ENCODE measurements at places on chromosomes 5 and 9.

DNA sequence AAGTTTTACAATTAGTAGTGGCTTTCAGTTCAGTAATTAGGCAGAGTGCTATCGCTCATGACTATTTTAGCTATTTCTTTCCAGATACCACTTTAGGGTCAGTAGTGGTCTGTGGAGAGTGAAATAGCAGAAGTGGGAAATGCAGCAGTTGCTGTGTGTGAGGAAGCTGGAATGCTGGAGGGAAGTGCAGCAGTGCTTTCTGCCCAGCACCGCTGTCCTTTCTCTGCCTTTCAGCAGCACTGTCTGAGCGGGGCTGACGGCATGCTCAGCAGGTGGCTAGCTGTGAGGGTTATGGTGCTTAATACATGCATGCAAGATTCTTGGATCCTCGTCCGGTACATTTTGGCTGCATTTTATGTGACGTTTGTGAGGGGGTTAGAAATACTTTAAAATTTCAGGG is 213.9 kb downstream of the PBX3 start:
- DNase-seq, result no peak

GRCh38 chr5:81314581-81314980 is 13.2 kb downstream of the ZCCHC9 start:
- no peak for DNase-seq

DNA sequence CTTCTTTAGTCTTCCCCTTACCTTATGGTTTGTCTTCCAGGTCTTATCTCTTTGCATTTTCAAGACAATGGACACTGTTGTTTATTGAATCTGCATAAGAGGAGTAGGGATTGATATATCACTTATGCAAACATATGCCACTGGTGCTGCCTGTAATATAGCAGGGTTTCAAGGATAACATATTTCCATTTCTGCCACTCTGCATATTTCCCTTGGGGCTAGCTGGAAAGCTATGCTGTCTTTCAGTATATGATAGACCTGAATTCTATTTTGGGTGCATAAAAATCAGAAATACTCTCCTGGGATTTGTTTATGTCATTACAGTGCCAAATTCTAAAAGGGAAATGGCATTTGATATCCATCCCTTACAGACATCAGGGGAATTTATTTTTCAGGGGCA is 400.2 kb downstream of the TLR4 start:
- DNase-seq, result no peak

GRCh38 chr5:95655575-95655974 is 9.0 kb downstream of the RFESD start:
- DNase-seq, result no peak

GRCh38 chr9:16832101-16832500 is 38.4 kb downstream of the BNC2 start:
- no peak for DNase-seq

GRCh38 chr5:14734396-14734795 is 69.9 kb downstream of the OTULIN start:
- no peak for DNase-seq

DNA sequence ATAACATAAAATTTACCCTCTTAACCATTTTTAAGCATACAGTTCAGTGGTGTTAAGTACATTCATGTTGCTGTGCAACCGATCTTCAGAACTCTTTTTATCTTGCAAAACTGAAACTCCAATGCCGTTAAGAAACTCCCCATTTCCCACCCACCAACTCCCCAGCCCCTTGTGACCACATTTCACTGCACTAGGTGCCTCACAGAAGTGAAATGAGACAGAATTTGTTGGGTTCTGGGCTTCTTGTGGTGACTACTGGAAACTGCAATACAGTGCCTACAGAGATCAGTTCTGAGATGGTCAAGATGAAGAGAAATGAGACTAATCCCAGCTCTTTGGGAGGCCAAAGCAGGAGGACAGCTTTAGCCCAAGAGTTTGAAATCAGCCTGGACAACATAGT is 202.1 kb upstream of the SLC30A5 start:
- no peak for DNase-seq

- DNase-seq, result no peak
These were observed 52.7 kb downstream of the RXRA start for GRCh38 chr9:134378901-134379338.

GRCh38 chr5:96172436-96172835 is 210.8 kb upstream of the ELL2 start:
- no peak for DNase-seq

DNA sequence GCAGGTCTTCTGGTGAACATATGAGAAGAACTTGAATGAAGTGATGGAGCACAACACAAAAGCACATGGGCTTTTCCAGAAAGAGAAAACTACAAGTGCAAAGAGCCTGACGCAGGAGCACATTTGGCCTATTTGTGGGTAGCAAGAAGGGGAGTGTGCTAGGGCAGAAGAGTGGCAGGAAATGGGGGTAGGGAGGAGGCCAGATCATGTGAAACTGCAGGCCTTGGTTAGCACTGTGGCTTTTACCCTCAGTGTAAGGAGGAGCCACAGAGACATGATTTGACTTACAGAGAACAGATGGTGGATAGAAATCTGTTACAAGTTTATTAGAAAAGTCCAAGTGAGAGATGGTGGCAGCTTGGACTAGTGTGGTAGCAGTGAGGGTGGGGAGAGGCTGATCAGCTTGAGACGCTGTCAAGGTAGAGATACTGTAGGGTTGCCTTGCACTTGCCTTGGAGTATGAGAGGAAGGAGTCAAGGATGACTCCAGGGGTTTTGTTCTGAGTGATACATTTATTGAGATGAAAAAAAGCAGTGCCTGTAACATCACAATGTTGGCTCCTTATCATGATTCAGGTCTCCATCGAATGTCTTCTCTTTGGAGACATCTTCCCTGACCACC is 126.7 kb downstream of the PPP2R2B start:
- peak; percentile 33 for DNase-seq

DNA sequence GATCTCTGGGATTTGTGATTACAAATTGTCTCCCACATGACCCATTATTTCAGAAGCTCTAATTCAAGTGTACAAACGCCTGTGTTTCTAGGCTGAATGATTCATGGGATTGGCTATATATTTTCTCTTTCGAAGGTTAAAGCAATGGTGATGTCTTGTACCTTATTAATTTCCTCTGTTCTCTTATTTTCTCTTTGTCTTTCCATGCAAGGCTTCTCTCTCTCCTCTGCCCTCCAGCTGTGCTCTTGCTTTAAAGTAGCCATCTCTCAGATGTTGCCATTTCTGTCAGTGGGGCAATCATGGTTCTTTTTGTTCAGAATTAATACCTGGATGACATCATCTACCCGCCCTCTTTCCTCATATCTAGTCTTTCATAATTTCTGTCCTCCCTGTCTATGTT is 184.3 kb upstream of the ATP10B start:
- DNase-seq, result no peak

- DNase-seq, result no peak
These were observed 251.8 kb downstream of the ROR2 start for GRCh38 chr9:91698266-91698665.

DNA sequence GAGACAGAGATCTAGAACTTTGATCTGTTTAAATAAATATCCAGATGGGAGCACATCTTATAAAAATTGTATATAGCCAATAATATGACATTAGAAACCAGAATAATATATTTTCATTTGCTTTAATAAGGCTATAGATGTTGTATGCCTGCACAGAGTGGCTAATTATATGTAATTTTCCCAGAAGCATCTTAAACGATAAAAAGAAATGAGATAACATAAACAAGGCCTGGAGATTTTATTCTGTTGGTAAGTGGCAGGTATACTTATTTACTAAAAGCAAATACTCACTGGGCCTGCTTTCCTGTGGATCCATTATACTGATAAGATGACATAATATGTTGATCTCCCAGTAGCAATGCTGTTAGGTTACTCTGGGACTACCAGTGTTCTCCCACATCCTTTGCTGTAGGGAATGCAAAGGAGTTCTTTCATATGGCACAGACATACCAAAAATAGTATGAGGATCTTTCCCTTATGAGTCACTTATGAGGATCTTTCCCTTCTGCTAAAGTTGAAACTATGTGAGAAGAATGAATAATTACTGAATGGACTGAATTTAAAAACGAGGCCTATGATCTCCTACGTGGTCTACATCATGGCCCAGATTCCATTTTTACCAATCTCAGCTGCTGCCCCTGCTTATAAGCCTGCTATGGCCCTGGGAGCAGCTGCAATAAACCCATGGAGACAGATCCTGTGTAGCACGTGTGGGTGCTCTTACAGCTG is 112.1 kb downstream of the NUDT12 start:
- DNase-seq, result no peak

- no peak for DNase-seq
These were observed 6.3 kb downstream of the CEP72 start for GRCh38 chr5:618450-618849.

DNA sequence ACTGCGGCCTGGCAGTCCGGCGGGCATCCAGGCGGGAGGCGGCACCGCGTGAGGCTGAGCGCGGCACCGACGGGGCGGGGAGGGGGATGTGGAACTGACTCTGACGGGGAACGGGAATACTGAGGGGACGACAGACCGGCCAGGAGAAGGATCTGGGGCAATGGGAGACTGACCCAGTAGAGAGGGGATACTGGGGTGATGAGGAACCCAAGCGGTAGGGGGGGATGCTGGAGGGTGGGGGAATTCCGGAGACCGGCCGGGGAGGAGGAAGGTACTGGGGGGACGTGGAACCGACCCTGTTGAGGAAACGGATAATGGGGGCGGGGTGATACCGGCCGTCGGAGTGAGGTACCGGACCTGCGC is 423 bp downstream of the IPPK start:
- no peak for DNase-seq

DNA sequence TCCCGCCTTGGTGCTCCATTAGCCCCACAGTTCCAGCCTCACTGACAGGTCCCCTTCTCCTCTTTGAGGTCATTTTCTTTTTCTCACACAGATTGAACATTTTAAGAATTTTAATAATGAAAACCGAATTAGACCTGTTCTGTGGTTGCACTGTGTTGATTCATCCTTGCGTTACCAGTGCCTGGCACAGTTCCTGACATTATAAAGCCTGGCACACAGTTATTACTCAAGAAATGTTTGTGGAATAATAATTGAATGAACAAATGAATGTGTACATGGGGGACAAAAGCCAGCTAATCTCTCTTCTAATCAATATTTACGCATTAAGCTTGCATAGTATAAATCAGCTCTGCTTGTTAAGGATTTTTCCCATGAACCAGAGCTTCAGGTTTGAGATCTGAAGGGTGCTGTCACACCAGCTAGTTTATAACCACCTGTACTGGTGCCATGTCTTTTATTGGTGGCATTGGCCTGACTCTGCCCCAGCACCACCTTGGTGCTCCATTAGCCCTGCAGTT is 80.0 kb downstream of the SV2C start:
- DNase-seq, result no peak

DNA sequence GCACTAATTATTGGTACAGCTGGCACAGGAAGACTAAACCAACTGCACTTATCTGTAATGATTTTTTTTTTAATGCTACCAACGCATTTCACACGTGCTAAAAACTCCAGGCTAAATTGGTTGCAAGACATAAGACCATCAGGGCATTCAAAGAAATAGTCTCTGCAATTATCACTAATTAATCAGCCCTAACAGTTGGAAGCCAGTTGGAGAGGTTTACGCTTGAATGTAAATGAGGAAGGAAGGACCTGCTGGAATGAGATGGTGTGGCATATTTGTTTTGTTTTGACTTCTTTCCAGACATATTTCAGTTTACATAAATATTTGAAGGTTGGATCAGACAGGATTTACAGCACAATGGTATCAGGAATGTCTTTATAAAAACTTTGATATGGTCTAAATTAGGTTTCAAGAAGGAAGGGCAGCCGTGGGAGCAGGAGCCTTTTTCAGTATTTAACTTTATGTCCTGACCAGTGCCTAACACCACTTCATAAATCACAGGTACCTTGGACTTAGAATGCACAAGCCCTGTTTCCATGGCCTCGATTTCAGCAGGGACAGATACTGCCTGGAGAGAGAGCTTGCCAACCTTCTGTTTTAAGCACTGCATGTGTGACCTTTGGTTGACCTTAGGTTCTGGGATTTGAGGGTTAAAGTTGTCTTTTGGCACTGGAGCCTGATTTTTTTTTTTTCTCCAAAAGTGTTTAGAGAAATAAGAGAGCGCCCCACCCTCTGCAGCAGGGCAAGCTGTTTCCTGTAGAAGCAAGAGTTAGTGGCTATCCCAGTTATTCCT is 199.8 kb upstream of the MAP3K1 start:
- no peak for DNase-seq

DNA sequence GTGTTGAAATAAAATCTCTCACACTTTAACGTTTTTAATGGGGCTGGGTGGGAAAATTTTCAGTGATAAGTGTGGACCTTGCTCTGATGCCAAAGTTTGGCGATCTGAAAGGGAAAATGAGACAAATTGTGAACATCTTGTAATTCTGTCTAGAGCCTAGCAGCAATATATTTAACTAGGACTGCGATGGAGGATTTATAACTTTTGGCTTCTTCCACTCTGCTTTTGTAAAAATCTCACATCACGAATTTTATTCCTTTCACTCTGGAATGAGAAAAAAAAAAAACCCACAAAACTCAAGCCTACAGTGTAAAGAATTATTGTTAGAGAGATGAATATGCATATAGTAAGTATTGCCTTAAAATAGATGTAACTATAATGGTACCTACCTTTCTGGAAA is 19.9 kb downstream of the CCNH start:
- DNase-seq, result no peak

DNA sequence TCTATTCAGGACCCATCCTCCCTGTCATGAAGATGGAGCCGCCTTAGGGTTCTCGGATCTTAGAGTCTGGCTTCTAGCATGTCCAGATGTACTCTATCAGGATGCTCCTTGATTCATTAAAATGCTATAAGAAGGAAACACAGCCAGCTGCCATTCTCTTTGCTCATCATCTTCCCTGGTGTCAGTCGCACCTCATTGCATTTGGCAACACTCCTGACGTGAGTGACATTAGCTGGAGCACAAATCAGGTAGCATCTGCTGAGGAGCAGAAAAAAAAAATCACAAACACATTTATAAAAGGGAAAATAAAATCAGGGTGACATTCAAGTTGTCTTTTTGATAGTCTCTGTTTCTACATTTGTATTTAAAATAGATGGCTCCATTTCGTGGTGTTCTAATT is 226.1 kb upstream of the NMUR2 start:
- no peak for DNase-seq

GRCh38 chr9:31119890-31120454 is 1264.5 kb upstream of the ACO1 start:
- DNase-seq, result no peak

GRCh38 chr5:13987843-13988464 is 43.5 kb upstream of the DNAH5 start:
- DNase-seq, result no peak

DNA sequence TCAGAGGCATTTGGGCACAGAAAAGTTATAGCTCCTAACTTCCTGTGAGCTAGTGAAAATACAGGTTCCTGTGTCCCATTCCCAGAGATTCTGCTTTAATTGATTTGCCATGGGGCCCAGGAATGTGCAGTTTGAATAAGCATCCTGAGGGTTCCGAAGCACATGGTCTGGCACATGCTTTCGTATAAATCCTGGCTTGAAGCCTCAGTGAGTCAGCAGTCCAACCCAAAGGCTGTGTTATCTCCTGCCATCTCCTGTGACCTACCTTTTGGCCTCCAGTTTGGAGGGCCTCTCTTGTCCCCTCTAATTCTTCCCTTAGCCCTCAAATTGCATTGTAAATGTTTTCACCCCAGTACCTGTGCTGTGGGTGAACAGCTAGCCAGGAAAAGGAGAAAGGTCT is 183.8 kb downstream of the NR3C1 start:
- no peak for DNase-seq

- no peak for DNase-seq
These were observed 1197.5 kb upstream of the C9orf72 start for GRCh38 chr9:28770827-28771226.

- no peak for DNase-seq
These were observed 2.5 kb upstream of the TMEM174 start for GRCh38 chr5:73170522-73170921.

All from stimulated activated CD8-positive, alpha-beta memory T cell treated with anti-CD3 and anti-CD28 coated beads, Interleukin-4, amount 100 ng/mL, for 1 hour (primary cell).